ENCODE measurements at places on chromosomes 7 and 10.

GRCh38 chr10:101672536-101672935 is 22.4 kb downstream of the FBXW4 start:
- DNase-seq, result no peak

GRCh38 chr7:33685981-33686683 is 219.2 kb upstream of the BMPER start:
- DNase-seq, result no peak

- DNase-seq, result no peak
Measured at GRCh38 chr10:75640381-75640780, 209.0 kb downstream of the LRMDA start.

DNA sequence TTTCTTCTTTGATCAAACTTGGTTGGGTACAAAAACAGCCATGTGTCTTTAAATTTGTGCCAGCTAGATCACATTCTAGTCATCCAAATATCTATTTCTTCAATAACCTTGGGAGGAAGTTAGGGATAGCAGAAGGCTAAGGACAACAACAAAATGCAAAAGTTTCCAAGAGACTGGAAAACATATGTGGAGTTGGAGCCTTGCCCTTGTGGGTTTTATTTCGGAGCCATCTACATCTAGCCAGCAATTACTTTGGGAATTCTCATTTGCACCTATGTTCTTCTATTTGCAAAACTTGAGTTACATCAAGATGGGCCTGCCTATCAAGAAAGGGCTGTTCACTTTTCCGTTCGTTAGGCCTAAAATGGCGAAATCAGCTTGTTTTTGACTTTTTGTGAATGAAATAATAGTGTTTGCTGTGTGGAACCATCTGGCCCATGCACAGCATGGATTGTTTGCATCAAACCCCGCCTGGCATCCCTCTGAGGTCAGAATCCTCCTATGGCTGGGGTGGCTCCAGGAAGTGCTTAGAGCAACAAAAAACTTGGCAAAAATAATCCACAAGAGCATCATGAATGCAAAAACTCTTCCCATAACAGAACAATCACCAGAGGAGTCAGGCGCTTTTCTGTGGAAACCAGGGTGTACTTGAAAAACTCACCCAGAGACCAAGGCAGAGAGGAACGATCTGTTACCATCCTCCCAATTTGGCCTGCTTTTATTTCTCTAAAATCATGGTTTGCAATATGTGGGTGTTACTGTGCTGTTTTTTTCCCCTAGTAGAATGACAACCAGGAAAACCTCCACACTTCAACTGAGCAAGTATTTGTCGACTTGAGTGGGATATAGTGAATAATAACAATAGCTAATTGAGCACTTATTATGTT is 36.2 kb upstream of the XPNPEP1 start:
- DNase-seq, result no peak

DNA sequence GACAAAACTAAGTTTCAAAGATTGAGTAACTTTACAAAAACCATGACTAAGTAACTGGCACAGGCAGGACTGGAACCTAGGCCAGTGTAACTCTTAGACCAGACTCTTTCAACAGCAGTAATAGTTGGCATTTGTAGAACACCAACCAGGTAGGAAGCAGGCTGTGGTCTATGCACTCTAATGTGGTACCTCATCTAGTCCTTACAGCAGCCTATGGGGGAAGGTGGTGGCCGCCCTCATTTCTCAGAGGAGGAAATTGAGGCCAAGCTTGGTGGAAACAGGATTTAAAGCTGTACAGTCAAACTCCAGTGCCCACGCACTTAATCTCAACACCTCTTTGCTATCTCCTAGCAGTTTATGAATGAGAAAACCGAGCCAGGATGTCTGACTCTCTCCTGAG is 165.4 kb upstream of the LRGUK start:
- DNase-seq, result no peak

- no peak for DNase-seq
Measured at GRCh38 chr7:7516156-7516555, 19.5 kb downstream of the COL28A1 start.

DNA sequence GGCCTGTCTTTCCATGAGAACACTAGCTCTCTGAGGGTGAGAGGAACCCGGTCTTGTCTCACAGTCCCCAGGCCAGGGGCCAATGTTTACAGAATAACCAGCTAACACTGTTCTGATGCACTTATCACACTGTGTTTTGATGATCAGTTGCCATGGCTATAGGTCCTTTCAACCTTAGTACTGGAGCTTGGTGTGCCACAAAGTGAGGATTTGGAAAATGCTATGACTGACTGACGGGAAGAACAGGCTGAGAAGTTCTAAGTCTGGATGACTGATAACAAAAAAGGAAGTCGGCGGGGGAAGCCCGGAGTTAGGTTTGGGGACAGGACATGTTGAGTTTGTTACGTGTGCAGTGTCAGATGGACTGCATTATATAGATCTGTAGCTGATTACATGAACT is 141.8 kb downstream of the CTTNBP2 start:
- DNase-seq, result no peak

DNA sequence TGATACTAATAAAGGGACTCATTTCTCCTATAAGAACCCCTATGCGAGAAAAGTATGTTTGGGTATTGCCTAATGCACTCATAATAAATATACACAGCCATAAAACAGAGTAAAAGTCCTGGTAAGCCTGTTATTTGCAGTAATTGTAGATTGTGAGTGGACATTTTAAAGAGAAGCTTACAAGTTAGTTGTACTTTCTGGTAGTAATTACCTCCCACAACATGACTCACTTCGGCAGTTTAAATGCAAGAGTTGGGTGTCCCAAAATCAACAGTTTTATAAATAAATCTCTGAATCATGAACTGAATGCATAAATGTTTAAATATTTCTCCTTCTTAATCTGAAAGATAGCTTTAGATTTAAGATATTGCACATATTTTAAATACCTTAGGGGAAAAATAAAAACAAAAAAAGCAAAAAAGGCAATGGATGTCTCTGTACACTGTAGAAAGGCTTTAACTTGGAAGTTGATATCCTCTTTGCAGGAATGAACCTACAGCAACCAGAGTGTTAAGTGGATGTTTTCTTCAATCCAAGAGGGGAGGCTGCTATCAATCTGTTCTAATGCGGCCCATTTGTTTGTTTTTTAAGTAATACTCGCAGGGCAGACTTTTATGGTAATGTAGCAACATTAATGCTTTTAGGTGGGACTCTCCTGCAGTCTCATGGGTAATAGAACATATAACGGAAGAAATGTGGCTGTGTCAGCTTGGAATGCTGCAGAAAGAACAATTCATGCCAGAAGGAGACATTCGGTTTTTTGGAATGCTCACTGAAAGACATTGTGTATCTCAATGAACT is 57.3 kb upstream of the ZEB1 start:
- DNase-seq, result no peak

GRCh38 chr7:17560516-17560915 is 262.1 kb downstream of the AHR start:
- no peak for DNase-seq

DNA sequence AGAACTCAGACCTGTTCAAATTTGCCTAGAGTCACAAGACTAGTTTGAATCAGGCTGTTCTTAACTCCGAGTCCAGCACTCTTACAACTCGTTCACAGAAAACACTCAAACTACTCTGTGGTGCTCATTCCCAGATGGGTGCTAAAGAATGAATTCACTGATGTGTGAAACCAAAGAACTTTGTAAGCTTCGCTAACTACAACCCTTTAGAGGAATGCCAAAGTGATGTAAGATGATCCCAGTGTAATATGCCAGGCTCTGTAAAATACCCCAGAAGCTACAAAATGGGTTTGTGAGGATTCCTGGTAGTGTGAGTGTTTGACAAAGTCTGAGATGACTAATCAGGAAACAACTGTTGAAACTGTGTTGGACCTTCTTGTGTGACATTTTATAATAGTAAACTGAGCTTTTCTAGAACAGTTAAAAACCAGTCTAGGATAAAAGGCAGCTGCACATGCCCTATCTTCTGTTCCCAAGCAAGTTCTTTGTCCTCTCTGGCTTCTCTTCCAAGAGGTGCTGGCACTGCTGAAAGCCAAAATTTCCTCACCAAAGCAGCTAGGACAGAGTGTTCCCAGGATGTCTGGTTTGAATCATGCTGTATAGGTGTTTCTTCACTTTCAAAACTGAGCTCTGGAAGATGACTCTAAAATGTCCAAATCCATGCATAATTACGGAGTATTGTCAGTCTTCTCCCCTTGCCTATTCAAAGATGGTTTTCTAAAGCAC is 527.6 kb downstream of the SORCS1 start:
- no peak for DNase-seq

GRCh38 chr10:65949526-65949925 is 976.3 kb upstream of the LRRTM3 start:
- DNase-seq, result no peak

GRCh38 chr7:45978731-45979211 is 57.7 kb upstream of the IGFBP3 start:
- no peak for DNase-seq

DNA sequence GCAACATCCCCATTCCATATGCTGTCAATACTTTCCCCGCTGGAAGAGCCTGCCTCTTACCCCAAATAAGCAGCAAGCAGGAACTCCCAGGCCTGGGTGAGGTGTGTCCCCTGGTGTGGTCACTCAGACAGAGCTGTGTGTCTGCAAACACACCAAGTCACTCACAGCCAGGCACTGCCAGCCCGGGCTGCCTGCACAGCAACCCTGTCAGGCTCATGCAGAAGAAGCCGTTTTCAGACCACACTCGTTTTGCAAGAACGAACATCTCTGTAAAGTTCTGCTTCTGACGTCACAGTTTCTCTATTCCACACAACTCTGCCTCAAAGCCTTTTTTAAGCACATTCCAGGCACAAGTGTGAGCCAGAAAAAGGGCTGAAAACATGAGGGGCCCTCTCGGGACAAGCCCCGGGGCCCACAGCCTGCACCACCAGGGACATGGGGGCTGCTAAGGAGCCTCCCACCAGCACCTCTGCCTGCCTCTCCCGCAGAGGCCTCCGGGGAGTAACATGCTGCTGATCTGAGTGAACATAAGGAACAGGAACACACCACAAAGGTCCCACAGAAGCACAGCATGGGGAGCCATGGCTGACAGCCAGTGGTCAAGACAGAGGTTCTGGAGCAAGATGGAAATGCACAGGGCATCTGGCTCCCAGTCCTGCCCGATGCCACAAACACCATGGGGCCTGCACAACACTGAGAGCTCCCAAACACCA is 11.4 kb downstream of the PTPRN2 start:
- DNase-seq, result no peak

DNA sequence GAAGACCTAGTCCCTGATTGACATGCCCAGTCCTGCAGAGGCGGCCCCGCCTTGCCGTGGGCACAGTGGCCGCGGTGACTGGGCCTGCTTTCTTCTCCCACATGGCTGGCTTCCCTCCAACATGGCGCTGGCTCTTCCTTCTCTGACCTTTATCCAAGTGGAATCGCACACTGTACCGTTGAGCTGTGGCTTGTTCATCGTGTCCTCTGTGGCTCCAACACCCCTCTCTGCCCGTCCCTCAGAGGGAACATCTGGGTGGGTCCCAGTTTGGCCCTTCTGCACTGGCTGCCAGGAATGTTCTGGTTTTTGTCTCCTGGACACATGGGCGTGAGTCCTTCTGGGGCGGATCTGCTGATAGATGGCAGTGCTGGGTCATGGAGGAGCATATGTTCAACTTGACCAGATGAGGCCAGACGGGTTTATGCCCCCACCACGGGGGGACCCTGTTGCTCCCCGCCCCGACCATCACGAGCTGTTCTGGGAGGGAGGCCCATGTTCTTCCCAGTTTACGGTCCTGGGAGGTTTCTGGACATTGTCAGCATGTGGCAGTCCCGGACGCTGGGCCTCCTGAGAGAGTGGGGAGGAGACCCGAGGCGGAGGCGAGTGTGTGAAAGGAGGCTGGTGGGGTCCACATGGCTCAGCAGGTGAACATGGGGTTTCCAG is 63.5 kb downstream of the LHPP start:
- no peak for DNase-seq

DNA sequence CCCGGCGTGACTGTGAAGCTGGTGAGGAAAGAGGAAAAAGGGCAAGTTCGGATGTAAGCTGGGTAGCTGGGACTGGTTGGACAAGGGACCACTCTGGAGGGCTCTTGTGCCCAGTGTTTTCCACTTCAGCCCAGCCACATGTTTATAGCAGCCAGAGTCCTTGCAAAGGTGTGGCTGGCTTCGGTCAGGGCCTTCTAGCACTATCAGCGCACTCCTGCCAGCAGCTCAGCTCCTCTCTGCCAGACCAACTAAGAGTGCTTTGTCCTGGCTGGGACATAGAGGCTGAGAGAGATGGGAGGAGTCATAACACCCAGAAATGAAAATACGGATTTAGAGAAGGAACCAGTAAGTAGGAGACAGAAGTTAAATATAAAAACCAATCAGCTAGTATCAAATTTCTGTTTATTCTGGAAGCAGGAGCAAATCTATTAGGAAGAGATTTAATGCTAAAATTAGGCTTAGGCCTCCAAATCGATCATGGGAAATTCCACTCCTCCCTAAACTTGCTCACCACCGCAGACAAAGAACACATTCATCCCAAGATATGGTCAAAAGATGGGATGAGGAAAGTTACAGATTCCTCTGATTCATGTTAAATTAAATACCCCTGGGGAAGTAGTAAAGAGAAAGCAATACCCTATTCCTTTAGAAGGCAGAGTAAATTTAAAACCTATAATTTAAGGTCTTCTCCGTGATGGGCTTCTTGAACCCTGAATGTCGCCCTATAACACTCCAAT is 135.0 kb downstream of the RALA start:
- no peak for DNase-seq

- no peak for DNase-seq
Measured at GRCh38 chr7:51279391-51280023, 37.1 kb downstream of the COBL start.

DNA sequence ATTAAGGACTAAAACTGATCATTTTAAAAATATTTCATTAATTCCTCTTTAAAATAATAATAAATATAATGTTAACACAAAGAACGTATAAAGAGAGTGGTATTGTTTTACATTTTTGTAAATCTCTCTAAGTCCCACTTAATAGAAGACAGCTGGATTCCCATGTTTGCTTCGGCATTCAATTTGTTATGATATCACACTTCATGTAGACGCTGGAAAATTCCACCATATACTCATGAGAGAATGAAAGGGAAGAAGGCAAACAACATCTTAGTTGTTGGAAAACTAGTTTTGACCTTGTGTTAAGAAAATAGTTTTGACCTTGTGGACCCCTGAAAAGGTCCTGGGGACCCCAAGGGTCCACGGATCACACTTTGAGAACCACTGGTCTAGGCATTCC is 85.3 kb upstream of the MGMT start:
- no peak for DNase-seq

DNA sequence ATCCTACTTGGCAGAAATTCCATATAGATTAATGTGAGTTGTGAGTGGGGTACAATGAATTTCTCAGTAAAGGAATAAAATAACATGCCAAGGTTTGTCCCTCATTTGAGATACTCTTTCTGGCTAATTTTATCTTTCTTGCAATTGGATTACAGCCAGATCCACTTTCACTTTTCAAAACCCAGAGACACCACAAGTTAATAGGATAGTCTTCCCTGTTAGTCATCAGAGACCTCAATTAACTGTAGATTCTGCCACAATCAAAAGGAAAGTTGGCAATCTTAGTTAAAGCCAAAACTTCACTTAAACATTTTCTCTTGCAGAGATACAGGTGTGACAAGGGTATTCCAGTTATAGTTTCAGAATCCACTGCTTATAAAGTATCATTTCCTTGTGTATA is 91.4 kb upstream of the PHYHIPL start:
- DNase-seq, result no peak

GRCh38 chr7:127878791-127879190 is 152.4 kb downstream of the LRRC4 start:
- no peak for DNase-seq
